Activated T-helper 2 cell treated with anti-CD3 and anti-CD28 coated beads, Interferon-gamma antibody, Interleukin-2, Interleukin-4, amounts not matched to agents 10 μg/mL and 5 μg/mL and 100 μg/mL, durations not matched to agents 14 hours and 24 hours and 36 hours (primary cell): ENCODE measurements at places on chromosomes 5 and 9.

DNA sequence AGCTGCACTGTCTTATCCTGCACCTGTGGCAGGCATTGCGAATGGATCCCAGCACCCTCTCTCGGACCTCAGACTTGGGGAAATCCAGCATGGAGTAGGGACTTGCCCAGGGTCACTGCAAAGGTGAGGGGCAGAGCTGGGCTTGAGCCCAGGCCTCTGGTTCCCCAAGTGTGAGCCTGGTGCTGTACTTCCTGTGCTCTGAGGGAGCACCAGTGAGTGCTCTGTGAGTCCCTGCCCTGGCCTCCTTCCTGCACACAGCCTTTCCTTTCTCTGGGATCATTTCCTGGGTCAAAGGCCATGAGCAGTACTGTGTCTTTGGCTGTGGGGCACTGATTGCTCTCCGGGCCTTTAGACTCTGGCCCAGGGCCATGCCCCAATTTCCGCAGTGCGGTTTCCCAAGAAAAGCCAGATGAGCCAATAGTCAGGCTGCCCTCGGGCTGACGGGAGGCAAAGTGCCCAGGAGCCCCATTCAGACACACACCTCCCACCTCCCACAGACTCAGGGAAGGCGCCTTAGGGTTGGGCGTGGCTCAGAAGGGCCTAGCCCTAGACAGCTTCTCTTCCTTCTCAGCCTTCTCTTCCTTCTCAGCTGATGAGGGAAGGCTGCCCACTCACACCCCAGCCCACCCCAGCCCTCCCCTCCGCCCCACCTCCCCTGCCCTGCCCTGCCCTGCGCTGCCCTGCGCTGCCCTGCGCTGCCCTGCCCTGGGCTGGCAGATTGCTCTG is 23.3 kb upstream of the TRIM14 start:
- DNase-seq, result no peak

- no peak for DNase-seq
Observed at GRCh38 chr5:162703914-162704313, 636.3 kb downstream of the GABRG2 start.

GRCh38 chr9:102642651-102643050 is 352.5 kb upstream of the CYLC2 start:
- no peak for DNase-seq

- no peak for DNase-seq
Observed at GRCh38 chr5:138639326-138639725, 64.1 kb upstream of the HSPA9 start.

DNA sequence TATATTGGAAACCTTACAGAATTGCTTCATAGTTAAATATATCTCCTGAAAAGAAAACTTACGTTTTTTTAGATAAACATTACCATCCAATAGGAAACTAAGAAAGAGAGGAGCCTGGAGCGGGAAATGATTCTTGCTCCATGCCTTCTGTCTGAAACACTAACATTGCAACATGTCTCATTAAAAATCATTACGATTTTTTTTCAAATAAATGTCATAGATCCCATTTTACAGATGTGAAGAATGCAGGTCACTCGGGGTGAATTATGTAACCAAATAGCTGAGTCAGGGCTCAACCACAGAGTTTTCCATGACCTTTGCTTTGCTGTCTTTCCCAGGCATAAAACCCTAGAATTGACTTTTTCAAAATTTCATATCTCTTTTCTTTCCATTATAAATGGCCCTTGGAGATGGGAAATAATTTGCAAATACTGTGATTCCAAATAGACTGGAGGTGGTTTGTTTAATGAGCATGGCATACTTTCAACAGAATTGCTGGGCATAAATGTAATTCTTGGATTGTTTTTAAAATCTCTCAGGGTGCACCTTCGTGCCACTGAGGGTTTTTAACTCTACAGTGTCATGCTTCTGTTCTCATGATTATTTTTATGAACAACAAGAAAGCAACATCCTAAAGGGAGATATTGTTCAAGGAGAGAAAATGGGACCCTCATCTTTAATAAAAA is 302.8 kb downstream of the EBF1 start:
- no peak for DNase-seq

DNA sequence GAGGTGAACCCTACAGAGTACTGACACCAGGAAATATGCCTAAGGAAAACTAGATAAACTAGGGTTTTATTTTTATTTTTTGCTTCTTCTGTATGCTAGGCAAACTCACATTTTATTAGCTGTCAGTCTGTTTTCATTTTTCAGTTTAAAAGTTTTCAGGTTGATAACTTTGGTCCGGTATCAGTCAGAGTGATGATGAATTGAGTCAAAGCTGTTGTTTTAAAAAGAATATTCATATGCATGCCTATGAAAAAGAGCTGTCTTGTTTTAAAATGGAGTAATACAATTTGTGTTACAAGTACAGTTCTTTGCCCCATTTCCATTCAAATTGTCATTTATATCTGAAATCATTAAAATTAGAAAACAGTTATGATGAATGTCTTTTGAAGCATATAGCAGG is 22.6 kb downstream of the MAP3K1 start:
- no peak for DNase-seq

DNA sequence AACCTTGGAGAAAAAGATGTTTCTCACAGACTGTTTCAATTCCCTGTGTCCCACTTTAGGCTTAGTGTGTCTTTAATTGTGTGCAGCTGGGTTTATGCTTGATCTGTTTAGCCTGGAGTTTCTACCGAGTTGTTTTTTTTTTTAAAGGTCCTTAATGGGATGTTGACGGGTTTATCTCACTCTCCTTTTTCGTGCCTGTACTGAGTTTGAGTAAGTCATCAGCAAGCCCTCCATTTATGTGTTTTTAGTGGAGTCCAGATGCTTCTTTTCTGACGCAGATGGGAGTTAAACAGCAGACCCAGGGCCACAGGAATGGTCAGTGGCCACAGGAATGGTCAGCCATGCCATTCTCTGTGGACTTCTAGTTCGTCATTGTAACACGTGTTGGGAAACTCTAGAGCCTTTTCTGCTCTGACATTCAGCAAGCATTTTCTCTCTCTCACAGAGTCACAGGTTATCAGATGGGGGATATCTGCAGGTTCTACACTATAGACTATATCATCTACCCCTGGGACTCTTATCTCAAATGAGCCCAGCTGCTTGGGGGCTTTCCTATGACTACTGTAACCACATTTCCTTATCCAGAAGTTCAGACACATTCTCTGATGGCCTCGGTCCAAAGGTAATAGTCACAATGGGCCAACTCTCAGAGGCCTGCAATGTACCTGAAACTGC is 190.5 kb downstream of the TTLL11 start:
- no peak for DNase-seq

GRCh38 chr5:163889369-163889768 is 383.9 kb downstream of the MAT2B start:
- DNase-seq, result no peak

DNA sequence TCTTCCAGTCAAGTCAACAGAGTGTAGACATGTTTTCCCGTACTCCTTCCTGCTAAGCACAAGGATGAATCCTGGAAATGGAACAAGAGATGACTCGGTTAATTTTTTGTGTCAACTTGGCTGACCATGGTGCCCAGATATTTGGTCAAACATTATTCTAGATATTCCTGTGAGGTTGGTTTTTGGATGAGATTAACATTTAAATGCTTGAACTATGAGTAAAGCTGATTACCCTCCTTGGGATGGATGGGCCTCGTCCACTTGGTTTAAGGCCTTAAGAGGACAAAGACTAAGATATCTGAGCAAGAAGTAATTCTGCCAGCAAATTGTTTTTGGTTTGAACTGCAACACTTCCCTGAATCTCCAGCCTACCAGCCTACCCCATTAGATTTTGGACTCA is 338.1 kb upstream of the MSX2 start:
- DNase-seq, result no peak

DNA sequence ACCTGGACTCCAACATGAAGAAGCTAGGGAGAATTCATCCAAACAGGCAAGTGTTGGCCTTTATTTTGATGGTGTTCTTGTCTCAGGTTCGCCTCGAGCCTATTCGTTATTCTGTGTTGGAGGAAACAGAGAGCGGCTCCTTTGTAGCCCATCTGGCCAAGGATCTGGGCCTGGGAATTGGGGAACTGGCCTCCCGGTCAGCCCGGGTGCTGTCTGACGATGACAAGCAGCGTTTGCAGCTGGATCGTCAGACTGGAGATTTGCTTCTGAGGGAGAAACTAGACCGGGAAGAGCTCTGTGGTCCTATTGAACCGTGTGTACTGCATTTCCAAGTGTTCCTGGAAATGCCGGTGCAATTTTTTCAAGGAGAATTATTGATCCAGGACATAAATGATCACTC is 367 bp downstream of the PCDHB4 start:
- DNase-seq, result no peak

DNA sequence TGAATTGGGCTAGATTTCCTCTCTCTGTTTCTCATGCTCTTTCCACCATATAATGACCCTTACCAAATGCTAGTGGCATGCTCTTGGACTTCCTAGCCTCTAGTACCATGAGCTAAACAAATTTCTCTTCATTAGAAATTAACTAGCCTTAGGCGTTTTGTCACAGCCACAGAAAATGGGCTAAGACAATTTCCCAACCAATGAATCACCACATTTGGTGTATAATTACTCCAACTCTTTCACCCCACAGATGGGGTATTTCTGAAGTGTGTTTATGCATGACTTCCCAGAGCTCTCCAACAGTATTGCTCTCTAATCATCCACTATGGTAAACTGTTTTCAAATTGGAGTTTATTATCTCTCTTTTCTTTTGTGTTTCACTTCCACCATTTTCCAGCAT is 1041.1 kb upstream of the COX7C start:
- DNase-seq, result no peak

DNA sequence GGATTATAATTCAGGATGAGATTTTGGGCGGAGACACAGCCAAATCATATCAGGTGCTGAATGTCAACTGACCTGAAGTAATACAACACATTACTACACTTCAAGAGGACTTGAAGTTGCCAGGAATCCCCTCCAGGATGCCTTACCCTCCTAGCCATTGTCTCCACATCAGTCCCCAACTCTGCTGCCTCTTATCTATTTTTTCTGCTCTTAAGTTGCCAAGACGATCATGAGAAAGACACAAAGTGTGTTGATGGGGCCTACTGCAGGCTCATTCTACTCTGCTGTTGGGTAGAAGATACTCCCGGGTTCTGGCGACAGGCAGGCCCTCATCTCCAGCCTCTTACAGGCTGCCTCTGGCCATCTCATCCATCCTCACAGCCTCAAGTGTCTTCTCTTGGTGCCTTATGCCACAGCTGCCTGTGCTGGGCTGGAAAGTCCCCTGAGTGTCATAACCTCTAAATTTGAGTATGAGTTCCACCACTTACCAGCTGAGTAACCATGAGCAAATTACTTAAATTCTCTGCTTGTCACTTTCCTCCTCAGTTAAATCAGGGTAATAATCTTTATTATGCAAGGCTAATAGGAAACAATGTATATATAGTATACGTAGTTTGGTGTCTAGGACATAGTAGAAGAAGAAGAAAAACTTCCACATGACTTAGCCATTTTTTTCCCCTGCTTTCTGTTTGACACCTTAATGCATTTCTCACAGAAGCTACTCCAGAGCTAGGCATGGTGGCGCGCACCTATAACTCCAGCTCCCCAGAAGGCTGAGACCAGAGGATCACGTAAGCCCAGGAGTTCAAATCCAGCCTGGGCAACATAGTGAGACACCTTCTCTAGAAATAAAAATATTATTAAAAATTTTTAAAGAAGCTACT is 73.0 kb upstream of the SNX2 start:
- no peak for DNase-seq

GRCh38 chr5:32346869-32347268 is 34.1 kb upstream of the MTMR12 start:
- no peak for DNase-seq

DNA sequence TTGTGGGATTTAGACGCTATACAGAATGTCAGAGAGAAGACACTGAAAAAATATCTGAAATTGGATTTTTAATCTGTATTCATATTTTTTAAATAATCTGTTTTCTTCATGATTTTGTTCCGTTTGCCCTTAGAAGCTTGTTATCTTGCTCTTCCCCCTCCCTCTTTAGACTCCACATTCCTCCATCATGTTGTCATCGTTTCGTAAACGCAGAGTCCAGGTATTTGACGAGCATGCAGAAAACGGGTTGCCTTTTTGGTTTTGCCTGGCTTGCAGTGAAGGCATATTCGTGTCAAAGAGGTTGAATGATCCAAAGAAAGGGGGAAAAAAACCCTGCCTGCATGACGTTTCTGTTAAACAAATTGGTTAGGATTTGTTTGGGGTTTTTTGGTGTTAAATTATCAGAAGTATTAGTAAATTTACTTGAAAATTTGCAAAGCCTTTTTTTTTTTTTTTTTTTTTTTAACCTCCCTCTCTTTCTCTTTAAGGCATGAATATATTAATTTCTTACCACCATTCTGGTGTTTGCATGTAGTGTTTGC is 2.9 kb downstream of the SPTAN1 start:
- DNase-seq, result no peak

DNA sequence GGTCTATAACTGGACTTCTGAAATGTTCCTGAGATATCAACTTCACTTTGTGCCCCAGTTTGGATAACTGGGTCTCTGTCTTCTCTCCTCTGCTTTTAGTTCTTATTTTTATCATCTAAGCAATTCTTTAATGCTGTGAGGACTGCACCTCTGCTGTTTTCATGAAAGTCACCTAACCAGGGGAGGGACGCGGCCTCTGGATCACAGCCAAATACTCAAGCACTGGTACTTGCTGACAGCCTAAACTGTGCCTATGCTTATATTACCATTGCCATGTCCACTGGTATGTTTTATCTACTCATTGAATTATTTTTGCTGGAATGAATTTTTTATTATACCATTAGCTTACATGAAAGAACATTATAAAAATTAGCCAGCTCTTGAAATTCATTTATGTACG is 674.0 kb downstream of the DMRTA1 start:
- no peak for DNase-seq

- no peak for DNase-seq
Observed at GRCh38 chr5:14696057-14696456, 31.5 kb downstream of the OTULIN start.

DNA sequence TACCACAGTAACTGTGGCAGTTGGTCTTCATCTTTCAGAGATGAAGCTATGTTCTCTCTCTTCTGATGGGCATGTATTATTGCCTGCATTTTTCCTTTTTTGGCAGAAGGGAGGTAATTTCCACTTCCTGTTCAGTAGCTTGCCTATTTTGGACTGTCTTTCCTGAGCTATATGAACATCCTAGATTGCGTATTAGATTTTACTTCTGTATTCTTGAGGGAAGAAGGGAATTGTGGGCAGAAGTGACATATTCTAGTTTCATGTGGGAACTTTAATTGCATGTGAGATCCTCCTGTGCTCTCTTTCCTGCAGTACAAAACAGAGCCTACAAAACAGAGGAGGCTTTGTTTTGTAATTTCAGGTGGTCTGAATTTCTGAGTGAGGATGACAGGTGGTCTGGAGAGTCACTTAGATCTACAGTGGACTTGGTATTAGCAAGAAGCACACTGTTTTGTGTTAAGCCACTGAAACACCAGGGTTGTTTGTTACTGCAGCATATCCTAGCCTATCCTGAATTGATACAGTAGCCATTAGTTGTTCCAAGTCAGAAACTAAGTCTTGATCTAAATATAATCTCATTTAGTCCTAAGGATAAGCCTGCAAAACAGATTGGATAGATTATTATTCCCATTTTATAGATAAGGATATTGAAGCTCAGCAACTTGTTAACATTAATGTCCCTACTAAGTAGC is 68.1 kb downstream of the AOPEP start:
- DNase-seq, result no peak

GRCh38 chr9:110213413-110214044 is 5.6 kb upstream of the C9orf152 start:
- DNase-seq, result no peak
